ENCODE measurements at places on chromosomes 3 and 15.

DNA sequence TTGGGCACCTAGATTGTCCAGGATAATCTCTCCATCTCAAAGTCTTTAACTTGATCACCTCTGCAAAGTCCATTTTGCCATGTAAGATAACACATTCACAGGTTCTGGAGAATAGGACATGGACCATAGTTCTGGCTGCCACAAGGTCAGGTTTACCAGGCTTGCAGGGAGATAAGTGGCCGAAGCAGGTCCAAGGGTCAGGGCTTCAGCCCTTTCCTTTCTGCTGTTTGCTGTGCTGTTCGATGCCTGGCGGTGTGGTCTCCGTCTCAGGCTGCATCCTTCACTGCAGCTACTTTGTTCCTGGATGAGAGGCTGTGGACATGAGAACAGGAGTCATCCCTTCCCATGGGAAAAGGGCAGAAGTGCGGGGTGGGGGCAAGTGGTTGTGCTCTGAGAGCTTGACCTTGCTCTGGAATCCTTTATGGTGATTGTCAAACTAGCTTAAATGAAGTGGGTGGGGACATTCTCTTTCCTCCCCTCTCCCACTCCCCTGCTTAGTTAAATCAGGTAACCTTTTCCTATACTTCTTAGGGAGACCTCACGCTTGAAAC lies 320.2 kb upstream of the C2CD4B start:
- DNase-seq, result no peak

DNA sequence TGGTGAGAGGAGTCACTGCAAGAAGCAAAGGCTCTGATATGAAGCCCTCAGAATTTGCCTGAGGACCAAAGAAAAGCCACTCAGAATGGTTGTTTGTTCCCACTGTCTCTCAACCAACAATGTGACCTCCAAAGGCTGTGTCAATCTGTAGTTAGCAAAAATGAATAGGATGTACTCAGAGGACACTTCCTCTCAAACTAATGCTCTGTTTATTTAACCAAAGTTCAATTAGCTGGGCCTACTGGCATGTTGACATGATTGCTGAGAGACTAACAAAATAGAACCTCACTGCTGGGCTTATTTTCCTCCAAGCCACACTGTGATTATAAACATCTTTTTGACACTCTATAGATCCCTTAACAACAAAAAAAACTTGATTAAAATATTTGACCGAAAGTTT lies 522.5 kb downstream of the OCA2 start:
- no peak for DNase-seq

DNA sequence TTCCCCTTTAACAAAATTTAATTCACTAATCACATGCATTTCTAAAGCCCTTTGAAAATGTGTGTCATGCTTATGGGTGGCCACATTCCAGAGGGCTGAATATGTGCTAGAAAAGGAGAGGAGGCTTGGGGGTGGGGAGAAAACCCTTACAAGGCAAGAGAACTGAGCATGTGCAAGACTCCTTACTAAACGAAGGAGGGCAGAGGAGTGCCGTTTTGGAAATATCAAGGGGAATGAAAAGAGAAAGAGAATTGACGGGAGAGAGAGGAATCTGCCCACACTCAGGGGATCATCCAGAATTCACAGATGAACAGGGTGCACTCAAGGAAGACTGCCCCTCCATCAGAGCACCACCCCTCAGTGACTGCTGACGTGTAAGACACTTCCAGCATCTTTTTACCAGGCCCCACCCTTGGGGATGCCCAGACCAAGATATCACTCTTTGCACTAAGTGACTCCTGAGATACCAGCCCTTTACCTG lies 37.9 kb upstream of the TSC22D2 start:
- peak; percentile 99 for DNase-seq

DNA sequence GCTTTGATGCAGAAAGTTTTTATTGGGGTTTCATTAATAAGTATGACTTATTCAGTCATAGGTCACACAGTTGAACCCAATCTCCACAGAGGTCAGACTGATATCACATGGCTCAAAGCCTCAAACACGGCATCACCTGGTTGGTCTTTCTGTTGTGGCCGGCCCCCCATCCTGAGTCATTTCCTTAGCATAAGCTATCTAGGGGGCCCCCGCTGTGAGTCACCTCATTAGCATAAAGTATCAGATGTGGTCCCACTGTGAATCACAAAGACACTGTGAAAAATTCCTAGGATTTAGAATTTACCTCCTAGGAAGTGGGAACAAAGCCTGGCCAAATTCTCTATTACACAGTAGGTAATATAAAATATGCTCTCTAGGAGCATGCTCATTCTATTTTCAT lies 502.2 kb downstream of the PYDC2 start:
- DNase-seq, result peak; percentile 67

- DNase-seq, result peak; percentile 31
Observed at GRCh38 chr3:156497326-156497725, 57.6 kb downstream of the SSR3 start.

DNA sequence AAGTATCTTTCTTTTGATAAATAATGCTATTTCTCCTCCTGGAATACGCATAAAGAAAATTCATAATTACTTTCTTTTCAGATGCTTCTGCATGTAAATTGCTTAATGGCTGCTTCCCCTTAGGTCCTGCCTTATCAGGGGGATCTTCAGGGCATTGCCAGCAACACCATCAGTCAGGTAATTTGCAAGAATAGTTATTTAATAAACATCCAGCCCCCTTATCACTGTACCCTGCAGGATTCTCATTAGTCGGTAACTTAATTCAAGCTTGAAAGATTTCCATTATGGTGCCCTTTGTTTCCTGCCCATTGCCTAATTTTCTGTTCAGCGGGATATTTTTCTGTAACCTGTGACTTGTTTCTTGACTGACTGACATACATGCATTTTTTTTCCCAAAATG lies 414.5 kb downstream of the MFSD1 start:
- DNase-seq, result no peak

GRCh38 chr15:63022181-63022580 lies 20.4 kb upstream of the TPM1 start:
- DNase-seq, result no peak

DNA sequence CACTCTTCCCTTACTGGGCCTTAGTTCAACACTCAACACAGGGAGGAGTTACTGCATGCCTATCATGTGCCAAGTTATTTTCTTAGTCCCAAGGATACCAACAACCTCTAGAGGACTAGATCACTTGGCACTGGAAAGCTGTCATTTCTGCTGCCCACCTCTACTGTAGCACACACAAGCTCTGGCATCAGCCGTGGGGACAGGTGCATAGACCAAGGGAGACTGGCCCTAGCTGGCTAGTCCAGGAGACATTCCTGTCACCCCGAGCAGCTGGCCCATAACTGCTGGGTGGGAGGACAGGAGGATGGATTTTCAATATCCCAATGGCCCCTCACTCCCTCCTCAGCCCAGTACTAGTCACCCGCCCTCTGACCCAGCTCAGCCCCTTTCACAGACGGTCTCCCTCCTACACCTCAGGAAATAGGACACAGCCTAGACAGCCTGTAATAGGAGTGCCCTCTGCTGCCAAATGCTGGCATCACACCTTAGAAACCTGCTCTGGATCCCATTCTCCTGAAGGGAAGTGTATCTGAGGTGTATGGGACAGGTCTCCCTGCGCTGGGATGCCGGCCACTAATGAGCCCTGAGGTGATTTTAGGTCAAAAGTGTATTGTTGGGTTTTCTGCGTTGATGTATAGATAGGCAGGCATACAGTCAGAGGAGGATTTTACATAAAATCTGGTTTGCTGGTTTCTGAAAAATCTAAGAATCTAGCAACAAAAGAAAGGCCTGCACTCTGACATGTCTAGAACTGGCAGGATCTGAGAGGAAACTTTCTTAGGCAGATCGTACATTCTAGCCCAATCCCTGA lies 3.4 kb upstream of the DZIP1L start:
- DNase-seq, result peak; percentile 64

- DNase-seq, result no peak
Observed at GRCh38 chr15:57618325-57618724, 26.6 kb downstream of the MYZAP start.

GRCh38 chr3:128319741-128320141 lies 146.9 kb downstream of the DNAJB8 start:
- no peak for DNase-seq

DNA sequence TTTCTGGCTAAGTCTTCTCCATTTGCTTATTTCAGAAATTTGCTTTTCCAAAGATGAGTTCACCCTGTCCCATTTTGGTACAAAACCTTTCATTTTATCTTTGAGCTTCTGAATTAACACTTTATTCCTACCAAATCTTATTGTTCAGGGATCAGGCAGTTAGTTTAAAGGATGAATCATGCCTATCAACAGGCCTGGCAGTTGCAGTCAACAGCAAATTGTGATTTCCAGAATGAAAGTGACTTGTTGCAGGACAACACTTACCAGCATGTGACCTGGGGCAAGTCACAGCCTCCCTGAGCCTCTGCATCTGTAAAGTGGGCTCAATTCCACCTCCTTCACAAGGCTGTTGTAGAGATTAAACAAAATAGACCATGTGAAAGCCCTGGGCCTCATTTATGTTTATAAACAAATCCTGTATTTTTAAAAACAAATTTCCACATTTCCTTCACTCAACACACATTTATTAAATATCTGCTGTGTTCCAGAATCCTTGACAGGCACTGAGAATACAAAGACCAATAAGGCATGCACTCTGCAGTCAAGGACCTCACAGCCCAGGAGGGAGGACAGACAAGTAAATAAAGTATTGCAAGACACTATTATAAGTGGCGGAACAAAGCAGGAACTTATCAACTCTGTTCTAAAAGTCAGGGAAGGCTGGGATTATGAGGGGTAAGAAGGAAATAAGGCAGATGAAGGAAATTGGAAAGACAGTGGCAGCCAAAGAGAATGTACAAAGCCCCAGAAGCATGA lies 359.1 kb upstream of the IL12A start:
- DNase-seq, result no peak

GRCh38 chr15:77821959-77822256 lies 189.2 kb upstream of the LINGO1 start:
- DNase-seq, result no peak

GRCh38 chr3:24018784-24019570 lies 73.9 kb downstream of the NR1D2 start:
- DNase-seq, result no peak

DNA sequence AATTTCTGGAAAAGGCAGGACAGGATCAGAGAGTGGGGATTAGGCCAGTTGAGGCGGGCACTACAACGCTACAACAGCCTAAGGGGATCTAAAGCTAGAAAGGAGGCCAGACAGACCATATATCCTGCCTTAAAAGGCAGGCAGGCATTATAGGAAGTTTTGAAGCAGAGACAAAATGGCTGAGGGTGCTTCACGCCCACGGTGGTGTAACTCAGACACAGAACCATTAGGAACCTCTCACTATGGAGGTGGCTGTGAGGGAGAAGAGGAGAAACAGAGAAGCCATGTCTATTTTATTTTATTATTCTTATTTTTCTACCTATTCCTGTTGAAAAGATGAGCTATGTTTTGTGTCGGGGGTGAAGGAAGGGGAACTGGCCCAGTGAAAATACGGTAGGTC lies 2.1 kb upstream of the USP4 start:
- no peak for DNase-seq

DNA sequence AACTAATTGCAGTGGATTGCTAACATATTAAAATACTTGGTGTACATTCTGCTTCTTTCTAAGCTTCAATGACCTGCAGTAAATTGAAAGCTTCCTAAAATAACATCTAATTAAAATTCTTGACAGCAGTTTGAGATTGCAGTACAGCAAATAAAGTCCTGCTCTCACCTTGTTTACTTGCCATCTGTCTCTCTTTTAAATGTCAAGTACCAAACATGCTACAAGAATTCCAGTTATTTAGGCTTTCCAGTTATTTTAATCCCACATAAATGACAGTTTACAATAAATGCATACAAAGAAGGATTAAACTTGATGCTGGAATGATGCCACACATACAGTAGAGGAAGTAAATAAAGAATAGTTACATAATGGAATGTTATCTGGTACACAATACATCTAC lies 33.2 kb downstream of the CBLB start:
- DNase-seq, result peak; percentile 36

GRCh38 chr3:180704532-180704931 lies 25.2 kb upstream of the CCDC39 start:
- DNase-seq, result no peak

- peak; percentile 84 for DNase-seq
Observed at GRCh38 chr3:30655187-30655812, 48.9 kb downstream of the TGFBR2 start.

GRCh38 chr3:156216852-156217251 lies 96.5 kb downstream of the KCNAB1 start:
- no peak for DNase-seq

DNA sequence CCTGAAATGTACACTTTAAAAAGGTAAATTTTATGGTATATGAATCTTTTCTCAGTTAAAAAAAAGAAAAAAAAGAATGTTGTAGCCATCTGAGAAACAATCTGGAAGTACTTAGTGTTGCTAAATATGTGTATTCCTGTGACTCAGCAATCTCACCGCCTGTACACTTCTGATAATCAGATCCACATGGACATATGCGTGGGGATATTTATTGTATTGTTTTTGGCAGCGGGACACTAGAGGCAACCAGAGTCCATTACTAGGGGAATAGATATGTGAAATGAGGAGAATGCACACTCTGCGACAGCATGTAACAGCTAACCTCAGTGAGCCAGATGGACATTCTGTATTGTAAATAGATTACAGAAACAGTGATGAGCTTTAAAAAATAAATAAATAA lies 65.4 kb downstream of the AQP9 start:
- DNase-seq, result peak; percentile 100

- no peak for DNase-seq
Observed at GRCh38 chr3:132642539-132642847, 17.1 kb downstream of the ACAD11 start.

GRCh38 chr3:142976621-142977398 lies 13.3 kb upstream of the PAQR9 start:
- DNase-seq, result peak; percentile 86

- DNase-seq, result peak; percentile 84
Observed at GRCh38 chr3:41933154-41933676, 28.7 kb downstream of the ULK4 start.

- no peak for DNase-seq
Observed at GRCh38 chr15:72161361-72162132, 36.0 kb downstream of the GRAMD2A start.

- DNase-seq, result no peak
Observed at GRCh38 chr3:188148318-188148717, 5.6 kb upstream of the LPP start.

- peak; percentile 64 for DNase-seq
Observed at GRCh38 chr3:173622166-173622565, 224.6 kb downstream of the NLGN1 start.

GRCh38 chr15:80501476-80501875 lies 97.3 kb downstream of the ARNT2 start:
- DNase-seq, result no peak
